Osteocyte (in vitro differentiated cells): ENCODE measurements at places on chromosomes 11 and 22.

- no peaks in the 10 kb centered on the region for H3K4me1 ChIP-seq
- H3K4me3 ChIP-seq = no peak overlapping the region
- no peaks in the 10 kb centered on the region for H3K36me3 ChIP-seq
- H3K27ac ChIP-seq = no peak overlapping the region
Observed at GRCh38 chr11:83970061-83970671, 684.0 kb upstream of the CCDC90B start.

DNA sequence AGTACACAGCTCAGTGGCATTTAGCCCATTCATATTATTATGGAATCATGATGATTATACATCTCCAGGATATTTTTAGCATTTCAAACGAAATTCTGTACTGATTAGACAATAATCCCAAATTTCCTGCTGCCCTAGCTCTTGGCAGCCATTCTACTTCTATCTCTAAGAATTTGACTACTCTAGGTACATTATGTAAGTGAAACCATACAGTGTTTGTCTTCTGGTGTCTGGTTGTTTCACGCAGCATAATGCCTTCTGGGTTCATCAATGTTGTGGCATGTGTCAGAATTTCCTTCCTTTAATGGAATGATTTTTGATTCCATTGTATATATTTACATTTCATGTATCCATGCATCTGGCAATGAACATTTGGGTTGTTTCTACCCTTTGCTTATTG lies 517.7 kb downstream of the ETS1 start:
- peaks cover 3% of the 10 kb centered on the region for H3K4me1 ChIP-seq
- H3K36me3 ChIP-seq = no peaks in the 10 kb centered on the region
- no peak for DNase-seq

GRCh38 chr11:1283091-1283511 lies 26.3 kb downstream of the TOLLIP start:
- DNase-seq = no peak
- H3K4me3 ChIP-seq = no peak overlapping the region
- peaks cover 5% of the 10 kb centered on the region for H3K4me1 ChIP-seq
- no peak overlapping the region for H3K27ac ChIP-seq
- H3K27me3 ChIP-seq = no peaks in the 10 kb centered on the region

DNA sequence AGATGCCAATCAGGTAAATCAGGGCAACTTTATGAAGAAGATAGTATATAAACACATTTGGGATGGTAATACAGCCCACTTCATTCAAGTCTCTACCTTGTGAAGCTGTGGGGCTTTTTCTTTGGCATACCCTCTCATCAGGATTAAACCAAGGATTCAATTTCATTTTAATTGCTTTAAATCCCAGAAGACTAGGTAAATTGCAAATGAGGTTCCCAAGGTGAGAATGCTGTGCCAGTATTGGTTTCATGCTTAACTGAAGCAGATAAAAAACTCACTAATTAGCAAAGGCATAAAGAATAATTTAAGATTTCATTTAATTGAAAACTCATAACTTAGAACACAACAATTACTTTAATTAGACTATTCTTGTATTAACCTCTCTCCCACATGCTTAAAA lies 1218.1 kb downstream of the FAM181B start:
- no peaks in the 10 kb centered on the region for H3K36me3 ChIP-seq
- H3K4me1 ChIP-seq = no peaks in the 10 kb centered on the region
- H3K27me3 ChIP-seq = no peaks in the 10 kb centered on the region
- no peak overlapping the region for H3K27ac ChIP-seq
- no peak overlapping the region for H3K4me3 ChIP-seq

DNA sequence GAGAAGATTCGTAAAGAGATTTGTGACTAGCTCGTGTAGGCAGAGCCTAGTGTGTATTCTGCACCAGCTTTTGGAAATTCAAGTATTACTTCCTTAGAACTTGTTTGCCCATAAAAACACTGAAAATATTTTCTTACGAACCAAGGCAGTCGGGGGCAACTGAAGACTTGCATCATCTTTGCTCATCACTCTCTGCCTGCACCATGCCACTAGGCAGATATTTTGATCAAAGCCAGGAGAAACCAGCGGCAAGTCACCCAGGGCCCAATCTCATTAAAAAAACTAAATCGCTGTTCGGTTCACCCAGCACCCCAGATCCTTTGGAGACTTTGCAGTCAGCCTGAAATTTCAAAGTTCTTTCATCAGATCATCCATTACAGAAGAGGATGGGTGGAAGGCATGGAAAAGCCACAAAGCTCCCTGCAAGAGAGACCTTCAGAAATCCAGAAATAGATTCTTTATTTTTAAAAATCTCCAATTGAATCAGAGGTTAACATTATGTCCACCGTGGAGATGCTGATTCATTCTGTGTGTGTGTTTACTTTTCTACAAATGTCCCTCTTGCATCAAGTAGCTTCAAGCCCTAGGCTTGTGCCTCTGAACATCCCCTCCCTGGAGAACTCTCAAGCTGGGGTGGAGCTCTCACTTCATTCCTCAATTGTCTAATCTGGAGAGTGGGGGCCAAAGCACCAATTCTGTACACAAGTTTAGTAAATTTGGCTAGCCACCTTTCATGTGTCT lies 78.4 kb downstream of the ETS1 start:
- peaks cover 86% of the 10 kb centered on the region for H3K4me1 ChIP-seq
- DNase-seq = no peak
- no peaks in the 10 kb centered on the region for H3K27me3 ChIP-seq
- peak overlapping the region; percentile 27 for H3K4me3 ChIP-seq

DNA sequence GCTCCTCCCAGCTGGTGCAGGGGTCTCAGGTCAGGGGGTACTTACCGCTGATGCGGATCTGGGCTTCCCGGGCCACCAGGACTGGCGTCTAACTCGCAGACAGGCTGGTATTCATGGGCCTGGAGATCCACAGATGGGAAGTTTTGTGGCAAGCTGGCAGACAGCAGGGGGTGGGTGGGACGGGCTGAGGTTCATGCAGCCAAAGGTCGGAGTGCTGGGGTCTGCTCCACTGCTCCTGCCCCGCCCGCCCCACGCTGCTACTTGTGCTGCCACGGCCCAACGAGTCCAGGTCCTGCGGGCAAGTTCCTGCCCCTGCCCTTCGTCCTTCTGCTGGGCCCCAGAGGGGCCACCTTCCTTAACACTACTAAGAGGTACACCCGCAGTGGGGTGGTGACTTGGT lies 3.1 kb downstream of the ACY3 start:
- H3K27me3 ChIP-seq = peaks cover 3% of the 10 kb centered on the region
- no peaks in the 10 kb centered on the region for H3K36me3 ChIP-seq
- H3K27ac ChIP-seq = no peak overlapping the region
- no peaks in the 10 kb centered on the region for H3K4me1 ChIP-seq

DNA sequence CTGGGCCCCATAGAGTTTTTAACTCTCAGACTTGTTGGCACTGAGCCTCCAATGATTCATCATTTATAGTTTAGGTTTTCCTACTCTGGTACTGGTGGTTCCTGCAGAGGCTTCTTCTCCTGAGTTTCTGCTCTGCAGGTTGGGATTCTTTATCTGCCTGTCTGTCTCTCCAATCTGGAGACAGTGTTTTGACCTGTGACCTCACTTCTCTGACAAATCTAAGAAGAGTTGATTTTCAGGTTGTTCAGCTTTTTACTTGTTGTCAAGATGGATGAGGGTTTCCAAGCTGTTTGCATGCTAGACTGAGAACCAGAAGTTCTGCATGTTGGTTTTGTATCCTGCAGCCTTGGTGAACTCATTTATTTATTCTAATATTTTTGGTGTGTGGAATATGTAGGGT lies 63.9 kb downstream of the JAM3 start:
- H3K36me3 ChIP-seq = peaks cover 33% of the 10 kb centered on the region
- no peak overlapping the region for H3K27ac ChIP-seq
- H3K27me3 ChIP-seq = no peaks in the 10 kb centered on the region
- DNase-seq = no peak
- no peak overlapping the region for H3K4me3 ChIP-seq
- peaks cover 9% of the 10 kb centered on the region for H3K4me1 ChIP-seq

DNA sequence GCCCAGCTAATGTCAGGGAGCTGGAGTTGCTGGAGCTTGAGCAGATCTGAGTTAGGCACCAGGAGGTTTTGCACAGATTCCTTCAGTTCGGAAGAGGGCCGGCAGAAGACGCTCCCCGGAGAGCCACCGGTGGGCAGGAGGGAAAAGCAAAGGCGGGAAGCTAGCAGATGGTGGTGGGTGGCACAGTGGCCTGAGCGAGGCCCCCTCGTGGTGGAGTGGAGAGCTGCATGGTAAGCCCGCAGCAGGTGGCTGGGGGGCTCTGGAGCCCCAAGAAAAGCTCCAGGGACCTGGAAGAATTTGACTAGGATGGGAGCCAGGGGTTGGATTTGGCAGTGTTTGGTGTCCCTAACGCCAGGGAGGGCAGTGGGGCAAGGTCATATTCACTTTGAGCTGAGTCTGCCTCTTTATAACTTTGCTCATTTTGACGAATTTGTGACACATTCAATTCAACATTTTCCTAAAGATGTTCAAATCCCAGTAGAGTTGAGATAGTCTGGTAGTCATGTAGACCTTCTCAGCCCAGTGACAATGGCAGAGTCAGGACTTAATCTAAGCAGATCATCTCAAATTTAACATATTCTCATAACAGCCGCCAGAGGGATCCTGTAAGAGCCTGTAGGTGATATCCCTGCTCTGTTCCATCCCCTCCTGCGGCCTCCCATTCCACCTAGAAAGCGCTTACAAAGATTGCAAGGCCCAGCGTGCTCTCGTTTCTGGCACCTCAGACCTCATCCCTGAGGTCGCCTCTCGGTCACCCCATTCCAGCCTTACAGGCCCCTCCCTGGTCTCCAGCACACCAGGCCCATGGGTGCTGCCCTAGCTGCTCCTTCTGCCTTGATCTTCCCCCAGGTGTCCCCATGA lies 57.9 kb downstream of the TRIM29 start:
- H3K27me3 ChIP-seq = peaks cover 25% of the 10 kb centered on the region
- no peaks in the 10 kb centered on the region for H3K36me3 ChIP-seq
- H3K27ac ChIP-seq = no peak overlapping the region
- no peak overlapping the region for H3K4me3 ChIP-seq
- H3K4me1 ChIP-seq = no peaks in the 10 kb centered on the region

DNA sequence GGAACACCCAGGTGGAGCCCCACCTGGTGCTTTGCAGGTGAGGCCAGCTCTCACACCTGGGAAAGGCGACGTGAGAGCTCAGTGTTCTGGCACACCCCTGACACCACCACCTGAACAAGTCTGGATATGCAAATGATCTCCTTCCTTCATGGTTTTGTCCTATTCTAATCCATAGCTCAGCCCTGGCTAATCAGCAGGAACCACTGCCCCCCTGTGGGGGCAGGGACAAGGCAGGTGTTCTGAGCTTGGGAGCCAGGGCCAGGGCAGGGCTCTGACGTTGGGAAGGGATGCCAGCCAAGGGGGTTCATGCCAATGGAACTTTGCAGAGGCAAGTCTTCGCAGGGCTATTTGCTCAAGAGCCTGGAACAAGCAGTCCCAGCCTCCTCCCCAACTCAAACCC lies 144.2 kb downstream of the TRIM29 start:
- no peak overlapping the region for H3K27ac ChIP-seq
- DNase-seq = no peak
- H3K4me1 ChIP-seq = no peaks in the 10 kb centered on the region
- no peak overlapping the region for H3K4me3 ChIP-seq

- H3K4me1 ChIP-seq = no peaks in the 10 kb centered on the region
- no peak overlapping the region for H3K27ac ChIP-seq
- DNase-seq = peak; percentile 59
- no peaks in the 10 kb centered on the region for H3K36me3 ChIP-seq
- H3K27me3 ChIP-seq = peaks cover 27% of the 10 kb centered on the region
Observed at GRCh38 chr11:75040167-75040770, 51.5 kb downstream of the NEU3 start.

- no peak overlapping the region for H3K4me3 ChIP-seq
- H3K27ac ChIP-seq = no peak overlapping the region
- H3K4me1 ChIP-seq = peaks cover 46% of the 10 kb centered on the region
Observed at GRCh38 chr22:24435323-24435645, 7.9 kb downstream of the ADORA2A start.

DNA sequence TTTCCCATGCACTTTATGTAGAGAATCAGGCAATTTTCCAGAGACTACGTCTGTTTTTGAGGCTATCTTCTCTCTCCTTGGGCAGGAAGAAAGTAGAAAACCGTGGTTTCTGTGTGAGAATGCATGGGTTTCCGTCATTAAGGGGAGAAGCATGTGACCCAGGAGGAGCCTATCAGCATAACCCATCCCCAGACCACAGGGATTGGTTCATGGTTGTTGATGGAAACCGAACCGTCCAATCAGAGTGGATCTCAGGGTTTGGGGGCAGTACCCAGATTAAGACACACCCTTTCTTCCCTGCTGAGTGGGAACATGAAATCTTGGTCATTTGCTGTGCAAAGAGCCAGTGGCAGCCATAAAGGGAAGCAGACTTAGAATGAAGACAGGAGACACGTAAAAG lies 517.8 kb downstream of the MN1 start:
- H3K4me1 ChIP-seq = peaks cover 6% of the 10 kb centered on the region
- no peak overlapping the region for H3K4me3 ChIP-seq
- no peaks in the 10 kb centered on the region for H3K27me3 ChIP-seq
- no peaks in the 10 kb centered on the region for H3K36me3 ChIP-seq
- no peak overlapping the region for H3K27ac ChIP-seq
